ENCODE measurements at places on chromosomes 7 and 10.

- DNase-seq, result no peak
Measured at GRCh38 chr7:15315678-15316077, 246.1 kb downstream of the AGMO start.

- DNase-seq, result peak; percentile 81
Measured at GRCh38 chr7:35004531-35005095, 32.7 kb downstream of the DPY19L1 start.

- no peak for DNase-seq
Measured at GRCh38 chr7:34749446-34749845, 91.4 kb downstream of the NPSR1 start.

DNA sequence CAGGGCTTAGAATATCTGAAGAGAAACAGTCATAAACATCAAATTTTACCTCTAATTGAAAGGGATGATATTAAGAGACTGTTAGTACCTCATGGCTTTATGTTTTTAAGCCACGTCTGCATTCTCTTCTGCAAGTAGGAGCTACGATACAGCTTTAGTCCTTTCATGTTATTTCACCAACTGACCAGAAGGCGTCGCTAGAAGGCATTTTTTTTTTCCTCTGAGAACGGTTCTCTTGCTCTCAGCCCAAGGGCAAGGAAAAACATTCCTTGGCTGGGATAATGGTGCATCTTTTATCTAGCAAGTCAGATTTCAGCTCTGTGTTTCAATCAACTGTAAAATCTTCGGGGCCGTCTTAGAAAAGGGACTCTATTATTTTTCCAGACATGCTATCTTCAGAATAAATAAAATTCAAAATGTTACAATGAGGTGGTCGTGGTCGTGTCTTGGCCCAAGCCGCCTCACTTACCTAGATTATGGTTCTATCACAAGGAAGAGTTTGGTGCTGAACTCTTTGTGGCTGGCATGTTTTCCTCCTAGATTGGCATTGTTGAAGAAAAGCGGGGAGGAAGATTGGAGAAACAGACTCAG is 41.6 kb upstream of the LYZL2 start:
- DNase-seq, result peak; percentile 88

GRCh38 chr7:50393076-50393475 is 57.1 kb downstream of the FIGNL1 start:
- DNase-seq, result no peak

DNA sequence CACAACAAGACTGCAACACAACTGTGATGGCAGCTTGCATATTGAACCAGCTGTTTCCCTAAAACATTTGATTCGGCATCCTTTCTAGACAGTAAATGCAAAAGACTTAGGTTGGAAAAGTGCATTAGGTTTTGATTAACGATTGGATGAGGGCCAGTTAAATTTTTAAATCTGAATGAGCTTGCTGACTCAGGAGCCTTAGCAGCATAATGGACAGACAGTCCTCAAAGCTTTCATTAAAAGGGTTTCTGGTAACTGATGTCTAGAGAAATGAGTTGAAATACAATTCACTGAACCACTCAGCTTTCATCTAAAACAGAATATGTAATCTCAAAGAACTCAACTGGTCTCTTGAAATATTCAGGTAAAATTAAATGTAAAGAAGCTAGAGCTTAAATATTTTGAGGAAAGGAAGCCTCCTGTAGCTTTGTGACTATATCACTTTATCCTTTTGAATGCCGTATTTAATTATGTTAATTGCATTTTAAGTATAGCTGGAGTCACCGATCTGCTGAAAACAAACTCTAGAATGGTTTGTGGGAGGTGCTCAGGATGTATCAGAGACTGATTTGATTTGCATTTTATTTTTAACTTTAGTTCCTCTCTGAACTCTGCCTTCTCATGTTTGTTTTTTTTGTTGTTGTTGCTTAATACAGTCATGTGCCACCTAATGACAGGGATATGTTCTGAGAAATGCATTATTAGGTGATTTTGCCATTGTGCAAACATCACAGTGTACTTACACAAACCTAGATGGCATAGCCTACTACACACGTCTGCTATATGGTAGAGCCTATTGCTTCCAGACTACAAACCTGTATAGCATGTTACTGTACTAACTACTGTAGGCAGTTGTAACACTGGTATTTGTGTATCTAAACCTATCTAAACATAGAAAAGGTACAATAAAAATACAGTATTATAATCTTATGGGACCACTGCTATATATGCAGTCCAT is 29.2 kb upstream of the ATRNL1 start:
- DNase-seq, result no peak

GRCh38 chr10:86204421-86205305 is 161.9 kb downstream of the GRID1 start:
- DNase-seq, result no peak

DNA sequence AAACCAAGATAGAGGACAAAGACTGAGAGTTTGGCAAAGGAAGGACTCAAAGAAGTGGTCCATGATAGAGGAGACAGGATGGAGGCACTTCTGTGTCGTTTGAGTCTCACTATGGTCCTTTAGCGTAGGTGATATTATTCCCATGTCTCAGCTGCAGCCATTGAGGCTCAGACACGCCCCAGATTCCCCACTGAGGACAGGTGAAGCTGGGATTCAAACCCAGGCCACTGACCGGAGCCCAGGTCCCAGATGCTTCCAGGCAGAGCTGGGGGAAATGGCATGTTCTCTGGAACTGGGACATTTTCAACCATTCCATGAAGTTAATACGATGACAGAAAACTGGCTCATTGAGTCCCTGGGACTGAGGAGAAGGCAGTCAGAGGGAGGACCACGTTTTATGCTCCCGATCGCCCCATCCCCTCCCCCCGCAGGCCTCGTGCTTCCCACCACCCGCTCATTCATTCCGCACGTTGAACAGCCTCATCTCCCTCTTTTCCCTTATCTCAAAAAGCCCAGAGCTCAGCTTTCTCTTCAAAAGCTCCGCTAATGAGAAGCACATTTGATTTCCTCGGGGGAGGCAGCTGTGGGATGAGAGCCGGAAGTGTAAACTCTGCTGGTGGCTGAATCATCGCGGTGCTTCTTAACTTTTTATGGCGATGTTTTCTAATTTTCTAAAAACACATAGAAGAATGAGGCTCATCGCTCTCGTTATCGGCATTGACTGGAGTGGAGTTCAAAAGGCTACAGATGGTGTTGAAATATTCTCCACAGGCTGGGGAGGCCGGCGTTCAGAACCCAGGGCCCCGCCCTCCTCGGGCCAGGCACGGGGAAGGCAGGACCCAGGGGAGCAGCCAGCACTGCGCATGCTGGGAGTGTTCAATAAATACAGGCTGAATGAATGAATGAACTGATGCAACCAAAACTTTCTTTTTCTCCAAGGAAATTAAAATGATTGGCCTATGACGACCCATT is 64.0 kb downstream of the OAT start:
- peak; percentile 47 for DNase-seq

DNA sequence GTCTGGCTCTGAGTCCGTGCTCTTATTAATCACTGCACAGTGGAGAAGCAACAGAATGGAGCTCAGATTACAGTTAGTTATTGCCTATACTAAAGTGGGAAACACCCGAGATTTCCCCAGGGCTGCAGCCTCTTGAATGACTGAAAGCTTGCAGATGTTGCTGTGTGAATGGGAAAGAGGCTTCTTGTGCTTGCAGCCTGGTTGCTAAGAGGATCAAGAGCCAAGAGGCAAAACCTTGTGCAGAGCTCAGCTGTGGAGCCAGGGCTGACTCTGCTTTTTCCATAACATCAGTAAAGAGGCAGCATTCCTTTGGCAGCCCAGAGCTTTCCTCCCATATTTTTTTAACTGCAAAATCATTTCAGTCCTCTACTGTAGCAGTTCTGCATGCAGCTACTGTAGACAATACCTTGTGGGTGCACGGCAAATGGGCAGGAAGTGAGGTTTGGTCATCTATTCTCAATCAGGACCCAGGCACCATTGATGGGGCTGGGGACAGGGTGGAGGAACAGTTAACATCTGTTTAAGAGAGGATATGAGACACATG is 86.5 kb downstream of the RALA start:
- DNase-seq, result peak; percentile 58

DNA sequence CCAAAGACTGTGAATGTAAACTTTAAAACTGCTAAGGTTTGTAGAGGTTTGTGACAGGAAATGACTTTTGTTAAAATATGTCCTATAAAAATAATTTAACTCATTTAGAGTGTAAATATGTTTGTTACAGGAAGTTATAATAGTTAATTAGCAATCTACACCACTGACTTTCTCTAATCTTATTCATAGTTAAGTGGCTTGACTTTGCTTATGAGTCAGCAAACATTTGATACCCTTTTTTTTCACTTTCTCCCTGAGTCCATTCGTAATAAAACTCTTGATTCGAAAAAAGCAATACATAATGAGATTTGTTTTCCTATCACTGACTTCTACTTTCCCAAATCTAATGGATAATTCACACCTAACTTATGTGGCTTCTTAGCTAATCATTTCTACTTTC is 317.7 kb upstream of the SEMA3C start:
- no peak for DNase-seq

GRCh38 chr7:2633538-2634266 is 1.9 kb downstream of the TTYH3 start:
- peak; percentile 74 for DNase-seq

DNA sequence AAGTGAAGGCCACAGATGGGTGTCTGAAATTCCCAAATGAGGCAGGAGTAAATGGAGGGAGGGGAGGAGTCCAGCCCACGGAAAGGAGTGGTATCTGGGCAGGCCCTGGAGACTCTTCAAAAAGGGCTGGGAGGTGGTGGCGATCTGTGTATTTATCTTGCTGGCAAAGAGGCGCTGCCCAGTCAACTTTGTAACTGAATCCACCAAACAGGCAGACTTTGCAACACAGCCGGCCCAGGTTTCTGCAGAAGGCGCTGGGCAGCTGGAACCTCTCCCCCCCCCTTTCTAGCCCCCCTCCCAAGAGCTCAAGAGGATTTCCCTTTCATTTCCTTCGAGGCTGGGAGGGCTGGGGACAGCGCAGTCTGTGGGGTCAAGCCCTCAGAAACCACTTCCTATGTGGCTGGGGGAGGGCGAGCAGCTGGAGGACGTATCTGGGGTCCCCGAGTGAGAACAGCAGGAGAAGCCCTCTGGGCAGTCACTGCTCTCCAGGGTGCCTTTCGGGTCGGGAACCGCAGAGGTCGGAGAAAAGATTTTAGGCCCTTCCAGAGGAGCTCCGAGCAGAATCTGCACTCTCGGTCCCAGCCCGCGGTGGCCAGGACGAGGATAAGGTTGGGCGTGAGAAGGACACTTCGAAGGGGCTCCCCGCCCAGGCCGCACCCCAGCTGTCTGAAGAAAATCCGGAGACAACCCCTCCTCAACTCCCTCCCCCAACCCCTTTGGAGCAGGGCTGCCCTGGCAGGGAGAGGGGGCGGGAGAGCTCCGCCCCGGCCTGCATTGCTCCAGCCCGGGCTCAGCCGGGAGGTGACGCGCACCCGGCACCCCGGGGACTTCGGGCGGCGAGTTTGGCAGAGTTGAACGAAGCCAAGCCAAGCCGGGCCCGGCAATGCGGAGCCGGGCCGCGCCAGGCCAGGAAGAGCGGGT is 965 bp downstream of the ZCCHC24 start:
- peak; percentile 25 for DNase-seq

DNA sequence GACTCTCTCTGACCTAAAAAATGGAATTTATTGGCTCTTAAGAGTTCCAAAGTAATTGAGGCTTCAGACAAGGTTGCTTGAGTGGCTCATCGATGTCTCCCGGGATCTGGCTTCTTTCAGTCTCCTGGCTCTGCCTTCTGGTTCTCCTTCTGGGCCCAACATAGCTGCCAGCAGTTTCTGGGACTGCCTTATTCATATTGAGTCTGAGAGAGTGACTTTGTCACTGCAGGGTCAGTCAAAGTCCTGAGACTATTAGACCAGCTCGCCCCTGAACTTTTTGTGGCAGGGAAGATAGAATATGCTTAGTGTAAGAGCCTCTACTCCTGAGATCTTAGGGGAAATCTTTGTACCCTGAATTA is 94.0 kb downstream of the MMRN2 start:
- DNase-seq, result no peak

GRCh38 chr10:56346845-56347415 is 14.1 kb downstream of the ZWINT start:
- no peak for DNase-seq

GRCh38 chr10:45008524-45009161 is 7.9 kb downstream of the ZNF22 start:
- peak; percentile 94 for DNase-seq

DNA sequence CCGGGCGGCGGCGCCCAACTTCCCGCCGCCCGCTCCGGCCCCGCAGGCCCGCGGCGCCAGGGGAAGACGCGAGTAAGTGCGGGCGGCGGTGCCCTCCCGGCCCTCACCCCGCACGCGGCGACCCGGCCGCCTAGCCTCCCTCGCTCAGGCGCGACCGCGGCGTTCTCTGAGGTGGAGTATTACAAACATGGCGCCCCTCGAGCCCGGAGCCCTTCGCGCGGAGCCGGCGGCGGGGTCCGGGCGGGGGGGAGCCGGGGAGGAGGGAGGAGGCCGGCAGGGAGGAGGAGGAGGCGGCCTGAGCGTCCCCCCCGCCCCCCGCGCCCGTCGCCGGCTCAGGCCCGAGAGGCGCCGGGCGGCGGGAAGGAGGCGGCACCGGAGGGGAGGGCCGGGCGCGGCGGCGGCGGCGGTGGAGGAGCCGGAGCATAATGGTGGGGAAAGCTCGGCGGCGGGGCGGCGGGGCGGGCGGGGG is at the start of gene ZMYND11:
TSS of gene ZMYND11 (plus strand) at position 324 of the 469 bp plus-strand sequence. CDS start 44,558 bp downstream, outside the sequence.
- peak; percentile 72 for DNase-seq

DNA sequence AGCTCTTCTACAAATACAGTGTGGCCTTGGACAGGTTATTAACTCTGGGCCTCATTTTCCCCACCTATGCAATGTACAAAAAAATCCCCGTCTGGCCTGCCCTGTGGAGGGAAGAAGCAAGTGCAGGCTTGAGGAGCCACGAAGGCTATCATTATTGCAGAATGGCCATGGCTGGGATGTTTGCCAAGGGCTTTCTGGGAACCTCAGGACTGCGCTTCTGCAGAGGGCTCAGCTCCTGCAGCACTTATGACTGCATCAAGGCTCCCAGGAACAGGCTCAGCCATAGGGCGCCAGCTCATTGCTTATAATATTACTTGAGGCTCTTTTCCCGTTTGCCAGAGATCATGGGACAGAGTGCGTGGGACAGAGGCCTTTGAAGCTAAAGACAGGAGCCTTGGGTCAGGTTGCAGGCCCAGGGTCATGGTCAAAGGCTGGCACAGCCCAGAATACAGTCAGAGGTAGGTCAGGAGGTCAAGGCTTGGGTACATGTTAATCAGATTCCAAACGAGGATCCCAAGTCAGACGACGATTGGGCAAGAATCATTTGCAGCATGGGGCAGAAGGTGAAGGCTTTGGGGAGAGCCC is 20.6 kb upstream of the C10orf105 start:
- DNase-seq, result no peak

DNA sequence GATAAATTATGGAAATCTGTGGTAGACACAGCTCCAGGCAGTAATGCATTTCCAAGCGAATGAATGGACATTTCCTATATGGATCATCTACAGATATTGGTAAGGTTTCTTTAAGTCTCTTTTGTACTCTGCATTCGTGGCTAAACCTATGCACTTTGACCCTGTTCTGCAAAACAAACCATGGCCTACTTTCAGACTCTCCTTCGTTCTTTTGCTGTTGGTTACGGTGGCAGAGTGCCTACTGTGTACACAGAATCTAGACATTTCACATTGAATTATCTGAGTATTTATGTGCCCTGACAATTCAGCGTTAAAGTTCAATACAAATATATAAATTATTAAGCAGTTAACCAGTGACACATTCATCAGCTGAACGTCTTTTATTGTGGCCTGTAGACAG is 93.3 kb downstream of the MGMT start:
- DNase-seq, result no peak
